ENCODE measurements at places on chromosomes 4 and X.

DNA sequence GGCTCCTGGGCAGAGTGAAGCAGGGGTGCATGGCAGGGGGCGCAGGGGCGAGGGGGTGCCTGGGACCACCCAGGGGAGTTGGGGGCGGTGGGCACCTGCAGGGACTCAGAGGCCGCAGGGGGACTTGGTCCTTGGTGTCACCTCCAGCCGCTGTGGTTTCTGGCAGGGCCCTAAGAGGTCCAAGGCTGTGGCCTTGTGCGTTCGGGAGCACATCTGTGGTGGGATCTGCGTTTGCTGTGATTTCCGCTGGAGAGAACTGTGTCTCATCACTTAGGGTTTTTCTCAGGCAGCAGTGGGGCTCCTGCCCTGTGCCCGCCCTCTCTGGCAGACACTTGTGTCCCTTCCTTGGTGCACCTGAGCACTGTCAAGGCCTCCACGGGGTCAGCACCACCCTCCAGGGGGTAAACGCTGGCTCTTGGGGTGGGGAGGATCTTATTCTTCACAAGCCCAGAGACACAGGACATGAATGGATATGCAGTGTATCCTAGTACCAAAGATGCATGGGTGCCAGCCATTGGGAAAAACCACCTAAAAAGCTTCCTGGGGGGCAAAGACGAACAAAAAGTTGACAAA lies 66.5 kb downstream of the ACOX3 start:
- no peak for DNase-seq

- DNase-seq: no peak
These were observed 19.2 kb downstream of the SUPT20HL2 start for GRCh38 chrX:24294619-24295018.

- no peak for DNase-seq
These were observed 121.4 kb downstream of the NHS start for GRCh38 chrX:17496407-17496806.

- DNase-seq: no peak
These were observed 23.9 kb upstream of the BCOR start for GRCh38 chrX:40121618-40122017.

All from GM18507 (cell line).